ENCODE measurements at places on chromosomes 1 and 21.

DNA sequence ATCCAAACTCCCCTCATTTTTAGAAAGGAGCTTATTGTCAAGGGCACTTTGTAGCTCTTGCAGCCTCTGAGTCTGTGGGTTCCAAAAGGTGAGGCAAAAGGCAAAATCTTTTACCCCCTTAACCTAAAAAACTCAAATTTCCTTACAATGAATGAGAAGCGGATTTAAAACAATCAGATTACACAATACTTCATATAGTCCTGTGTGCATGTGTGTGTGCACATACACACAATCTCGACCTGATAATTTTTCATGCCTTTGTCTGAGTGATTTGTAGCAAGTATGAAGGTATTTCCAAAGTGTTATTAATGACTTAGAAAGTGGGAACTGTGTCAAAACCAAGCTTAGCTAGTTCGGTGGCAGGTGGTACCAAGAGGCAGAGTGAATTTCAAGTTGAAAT is 42.9 kb downstream of the GRIK1 start:
- DNase-seq, result no peak

- no peak for DNase-seq
These were observed 87.9 kb upstream of the HMCN1 start for GRCh38 chr1:185646202-185646683.

DNA sequence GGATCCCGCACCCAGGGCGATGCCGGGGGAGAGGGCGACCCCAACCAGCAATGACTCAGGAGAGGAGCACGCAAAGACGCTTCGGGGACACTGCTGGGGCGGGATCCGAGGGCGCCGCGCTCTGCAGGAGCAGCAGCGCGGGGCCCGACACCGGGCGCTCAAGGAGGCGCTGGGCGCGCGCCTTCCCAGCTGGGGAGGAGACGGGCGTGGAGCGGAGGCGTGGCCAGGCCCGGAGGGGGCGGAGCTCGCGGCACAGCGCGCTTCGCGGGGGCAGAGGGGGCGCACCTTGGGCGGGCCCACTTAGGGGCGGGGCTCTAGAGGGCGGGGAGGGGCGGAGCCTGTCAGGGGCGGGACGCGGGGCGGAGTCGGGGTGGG is 369 bp downstream of the SUMO3 start:
- DNase-seq, result peak; percentile 84

DNA sequence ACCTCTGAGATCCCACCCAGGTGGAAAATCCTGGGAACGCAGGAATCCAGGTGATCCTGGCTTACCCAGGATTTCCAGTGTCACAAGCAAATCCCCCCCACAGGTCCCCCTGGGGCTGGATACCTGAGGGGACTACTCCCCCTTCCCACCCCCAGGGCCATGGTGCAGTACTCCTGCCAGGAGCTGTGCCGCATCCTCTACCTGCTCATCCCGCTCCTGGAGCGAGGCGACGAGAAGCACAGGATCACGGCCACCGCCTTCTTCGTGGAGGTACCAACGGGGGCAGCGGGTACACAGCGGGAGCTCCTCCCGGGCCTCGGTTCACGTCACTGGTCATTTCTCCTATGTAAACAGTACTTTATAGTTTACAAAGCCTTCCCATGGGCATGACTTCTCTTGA is 20.4 kb upstream of the TTC4 start:
- no peak for DNase-seq

DNA sequence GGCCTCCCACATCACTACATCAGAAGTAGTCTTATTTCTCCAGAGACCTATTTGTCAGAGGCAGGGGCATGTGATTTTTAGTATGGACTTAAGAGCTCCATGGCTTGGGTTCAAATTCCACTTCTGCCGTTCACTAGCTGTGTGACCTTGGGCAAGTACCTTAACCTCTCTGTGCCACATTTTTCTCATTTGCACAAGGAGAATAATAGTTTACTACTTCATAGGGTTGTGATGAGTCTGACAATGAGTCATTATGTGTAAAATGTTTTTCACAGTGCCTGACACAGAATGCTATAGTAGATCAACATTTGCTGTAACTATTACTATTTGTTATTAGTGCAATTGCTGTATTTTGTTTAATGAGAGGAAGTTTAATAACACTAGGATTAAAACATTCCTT is 200.6 kb downstream of the PRDM2 start:
- no peak for DNase-seq

DNA sequence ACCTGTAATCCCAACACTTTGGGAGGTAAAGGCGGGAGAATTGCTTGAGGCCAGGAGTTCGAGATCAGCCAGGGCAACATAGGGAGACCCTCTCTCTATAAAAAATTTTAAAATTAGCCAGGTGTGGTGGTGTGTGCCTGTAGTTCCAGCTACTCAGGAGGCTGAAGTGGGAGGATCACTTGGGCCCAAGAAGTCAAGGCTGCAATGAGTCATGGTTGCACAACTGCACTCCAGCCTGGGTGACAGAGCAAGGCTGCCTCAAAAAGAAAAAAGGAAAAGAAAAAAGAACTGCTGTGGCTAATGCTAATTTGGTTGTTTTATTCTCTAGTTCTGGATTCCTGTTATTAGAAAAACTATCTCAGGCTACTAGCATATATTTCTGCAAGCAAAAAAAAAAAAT is 29.8 kb downstream of the DBT start:
- DNase-seq, result no peak

DNA sequence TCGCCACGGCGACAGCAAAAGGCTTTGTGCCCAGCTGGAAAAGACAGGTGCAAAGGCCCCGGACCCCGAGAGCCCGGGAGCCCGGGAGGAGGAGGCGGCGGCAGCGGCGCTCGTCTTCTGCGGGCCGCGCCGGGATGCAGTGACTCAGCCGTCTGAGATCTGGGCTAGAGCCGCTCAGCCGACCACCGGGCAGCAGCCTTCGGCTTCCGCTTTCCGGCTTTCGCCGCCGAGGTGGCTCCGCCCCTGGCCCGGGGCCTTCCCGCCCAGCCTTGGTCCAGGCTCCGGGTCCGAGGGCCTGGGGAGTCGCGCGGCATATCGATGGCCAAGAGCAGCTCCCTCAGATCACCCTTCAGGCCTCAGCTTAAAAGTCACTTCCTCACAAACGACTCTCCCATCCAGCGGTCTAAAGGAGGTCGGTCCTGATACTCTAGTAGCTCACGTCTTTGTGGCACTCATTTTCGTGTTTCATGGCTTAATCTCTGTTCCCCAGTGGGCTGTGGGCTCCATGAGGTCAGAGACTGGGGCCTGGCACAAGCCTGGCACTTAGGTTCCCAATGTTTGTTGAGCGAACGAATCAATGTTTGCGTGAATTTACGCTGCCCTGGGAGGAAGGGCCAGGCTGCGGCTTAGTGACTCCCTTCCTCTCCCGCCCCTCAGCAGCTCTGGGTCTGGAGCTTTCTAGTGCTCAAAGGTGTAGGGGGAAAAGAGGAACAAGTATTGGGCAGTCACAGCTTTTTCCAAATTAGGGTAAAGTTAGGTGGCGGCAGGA is at the start of gene PHTF1:
TSS of gene PHTF1 (minus strand) at position 154 of the 769 bp plus-strand sequence. CDS start 783 bp downstream, outside the sequence.
- DNase-seq, result peak; percentile 40

DNA sequence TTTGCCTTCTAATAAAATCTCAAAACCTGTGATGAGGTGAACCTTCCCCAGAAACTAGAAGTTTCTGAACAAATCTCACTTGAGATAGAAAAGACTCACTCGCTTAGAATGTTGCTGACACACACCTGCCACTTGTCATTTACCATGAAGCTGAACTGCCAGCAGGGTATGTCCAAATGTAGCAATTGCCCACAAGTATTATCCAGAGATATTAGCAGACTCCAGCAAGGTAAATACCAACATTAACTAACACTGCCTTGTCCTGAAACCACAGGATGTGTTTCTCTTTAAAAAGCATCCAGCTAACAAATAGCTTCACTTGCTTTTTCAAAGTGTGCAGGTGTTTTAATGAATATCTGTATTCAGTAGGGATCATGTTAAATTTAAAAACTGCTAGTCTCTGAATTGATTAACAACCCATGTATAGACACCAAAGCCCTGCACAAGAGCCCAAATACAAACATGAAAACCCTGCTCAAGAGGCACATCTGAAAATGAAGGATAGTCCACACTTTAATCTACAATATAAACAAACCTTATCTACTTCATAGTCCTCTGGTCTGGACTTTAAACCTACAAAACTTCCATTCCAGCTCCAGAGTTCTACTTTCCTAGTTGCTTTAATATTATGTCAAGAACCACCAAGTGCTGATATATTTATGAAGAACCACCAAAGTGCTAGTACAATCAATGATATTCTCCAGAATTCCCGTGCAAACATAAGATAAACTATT is 19.3 kb downstream of the KRTAP8-1 start:
- no peak for DNase-seq

All from NCI-H1436 (cell line).